ENCODE measurements at places on chromosomes 2 and 18.

GRCh38 chr2:65501074-65501473, 68.7 kb upstream of the SPRED2 start:
- no peak for DNase-seq

- no peak for DNase-seq
These were observed 62.1 kb upstream of the XDH start for GRCh38 chr2:31476511-31477180.

GRCh38 chr18:40006634-40007033, 1948.4 kb upstream of the PIK3C3 start:
- no peak for DNase-seq

GRCh38 chr2:241730671-241731293, 3.6 kb upstream of the D2HGDH start:
- DNase-seq: no peak

DNA sequence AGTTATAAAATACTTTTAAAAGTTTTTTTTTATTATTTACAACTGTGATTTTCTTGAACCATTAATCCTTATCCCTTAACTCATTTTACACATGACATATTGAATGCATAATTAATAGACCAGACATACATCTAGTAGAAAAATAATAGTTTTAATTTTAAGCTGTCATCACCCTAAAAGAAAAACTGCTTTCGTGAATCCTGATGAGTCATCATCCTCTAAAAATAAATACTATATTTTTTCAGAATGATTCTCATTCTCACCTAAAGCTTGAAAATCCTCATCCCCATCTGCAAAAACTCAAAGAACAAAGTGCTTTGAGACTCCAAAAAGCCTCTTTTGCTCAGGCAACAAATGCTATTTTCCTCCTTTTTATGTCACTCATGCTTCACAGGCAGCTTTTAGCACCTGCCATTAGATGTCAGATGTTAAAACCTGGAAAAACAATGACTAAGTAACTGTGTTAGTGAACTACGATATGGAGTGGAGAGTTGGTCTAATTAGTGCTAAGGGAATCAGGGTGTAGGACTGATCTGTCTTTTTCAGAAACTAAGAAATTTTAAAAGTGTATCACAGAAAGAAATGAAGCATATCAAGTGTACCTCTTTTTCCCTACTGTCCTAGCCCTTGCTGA, 297.6 kb downstream of the TMX3 start:
- DNase-seq: no peak

DNA sequence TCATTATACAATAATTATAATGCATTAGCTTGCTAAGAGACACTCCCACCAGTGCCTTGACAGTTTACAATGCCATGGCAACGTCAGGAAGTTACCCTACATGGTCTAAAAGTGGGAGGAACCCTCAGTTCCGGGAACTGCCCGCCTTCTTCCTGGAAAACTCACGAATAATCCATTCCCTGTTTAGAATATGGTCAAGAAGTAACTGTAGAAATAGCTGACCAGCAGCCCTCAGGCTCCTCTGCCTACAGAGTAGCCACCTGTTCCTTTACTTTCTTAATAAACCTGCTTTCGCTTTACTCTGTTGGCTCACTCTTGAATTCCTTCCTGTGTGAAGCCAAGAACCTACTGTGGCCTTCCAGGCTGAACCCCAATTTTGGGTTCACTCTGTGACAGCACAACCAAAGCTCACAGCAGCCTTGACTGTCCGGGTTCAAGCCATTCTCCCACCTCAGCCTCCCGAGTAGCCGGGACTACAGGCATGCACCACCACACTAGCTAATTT, 20.0 kb upstream of the PTPN2 start:
- no peak for DNase-seq

DNA sequence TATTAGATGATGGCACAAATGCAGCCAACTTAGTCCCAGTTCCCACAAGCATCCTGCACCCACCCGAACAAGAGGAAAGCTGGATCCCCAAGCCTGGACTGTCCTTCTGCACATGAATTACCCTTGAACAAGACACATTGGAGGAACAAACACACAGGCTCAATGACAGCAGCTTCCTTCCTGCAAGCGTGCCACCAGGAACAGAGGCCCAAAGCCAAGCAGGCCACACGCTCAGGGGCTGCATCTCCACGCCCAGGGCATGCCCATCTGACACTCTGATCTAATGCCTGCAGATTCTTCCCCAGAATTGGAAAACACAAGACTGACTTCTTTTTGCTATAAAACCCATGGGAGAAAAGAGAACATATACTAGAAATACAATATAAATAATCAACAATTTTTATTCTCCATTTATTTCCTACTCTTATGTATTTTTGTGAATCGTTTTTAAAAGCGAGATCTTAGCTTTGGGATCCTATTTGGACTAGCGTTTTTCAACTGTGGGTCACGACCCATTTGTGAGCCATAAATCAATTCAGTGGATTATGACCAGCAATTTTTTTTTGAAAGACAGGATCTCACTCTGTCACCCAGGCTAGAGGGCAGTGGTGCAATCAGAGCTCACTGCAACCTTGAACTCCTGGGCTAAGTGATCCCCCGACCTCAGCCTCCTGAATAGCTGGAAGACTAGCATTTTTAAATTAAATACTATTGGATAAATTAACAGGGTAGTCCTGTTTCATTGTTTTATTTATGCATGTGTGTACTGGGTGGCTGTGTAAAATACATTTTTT, 34.4 kb downstream of the PSTPIP2 start:
- no peak for DNase-seq

- no peak for DNase-seq
These were observed 124.8 kb upstream of the XPO1 start for GRCh38 chr2:61662990-61663389.

DNA sequence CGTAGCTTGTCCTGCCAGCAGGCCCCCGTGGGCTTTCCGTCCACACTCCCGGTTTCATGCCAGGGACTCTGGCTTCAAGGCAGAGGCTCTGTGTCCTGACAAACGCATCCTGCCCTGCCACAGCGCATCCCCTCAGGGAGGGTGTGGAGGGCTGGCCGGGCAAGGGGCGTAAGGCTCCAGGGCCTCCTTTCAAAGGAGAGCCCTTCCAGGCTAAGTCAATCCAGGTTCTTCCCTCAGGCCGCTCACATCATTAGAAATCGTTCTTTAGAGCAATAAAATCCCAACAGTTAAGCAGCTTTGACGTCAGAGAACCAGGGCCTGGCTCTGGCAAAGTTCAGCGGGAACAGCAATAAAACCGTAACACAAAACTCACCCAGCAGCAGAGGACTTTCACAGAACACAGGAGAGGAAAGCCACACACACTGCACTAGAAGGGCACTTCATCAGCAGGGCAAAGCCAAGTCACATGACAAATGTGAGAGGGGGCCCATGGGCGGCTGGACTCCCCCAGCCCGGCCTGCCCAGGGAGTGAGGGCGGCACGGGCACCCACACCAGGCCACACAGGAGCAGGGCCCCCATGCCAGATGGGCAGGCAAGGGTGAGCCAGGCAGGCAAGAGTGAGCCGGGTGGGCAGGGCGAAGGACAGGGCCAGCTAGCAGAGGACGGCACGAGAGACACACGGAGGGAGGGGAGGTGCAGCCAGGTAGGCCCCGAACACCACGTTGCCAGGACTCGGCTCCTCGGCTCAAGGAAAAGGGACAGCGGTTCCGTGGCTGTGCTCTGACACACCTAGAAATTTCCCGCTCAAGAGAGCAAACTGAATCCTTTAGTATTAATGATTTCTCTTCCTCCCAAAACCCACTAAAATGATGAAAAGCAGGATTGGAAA, 52.0 kb downstream of the HDAC4 start:
- no peak for DNase-seq

DNA sequence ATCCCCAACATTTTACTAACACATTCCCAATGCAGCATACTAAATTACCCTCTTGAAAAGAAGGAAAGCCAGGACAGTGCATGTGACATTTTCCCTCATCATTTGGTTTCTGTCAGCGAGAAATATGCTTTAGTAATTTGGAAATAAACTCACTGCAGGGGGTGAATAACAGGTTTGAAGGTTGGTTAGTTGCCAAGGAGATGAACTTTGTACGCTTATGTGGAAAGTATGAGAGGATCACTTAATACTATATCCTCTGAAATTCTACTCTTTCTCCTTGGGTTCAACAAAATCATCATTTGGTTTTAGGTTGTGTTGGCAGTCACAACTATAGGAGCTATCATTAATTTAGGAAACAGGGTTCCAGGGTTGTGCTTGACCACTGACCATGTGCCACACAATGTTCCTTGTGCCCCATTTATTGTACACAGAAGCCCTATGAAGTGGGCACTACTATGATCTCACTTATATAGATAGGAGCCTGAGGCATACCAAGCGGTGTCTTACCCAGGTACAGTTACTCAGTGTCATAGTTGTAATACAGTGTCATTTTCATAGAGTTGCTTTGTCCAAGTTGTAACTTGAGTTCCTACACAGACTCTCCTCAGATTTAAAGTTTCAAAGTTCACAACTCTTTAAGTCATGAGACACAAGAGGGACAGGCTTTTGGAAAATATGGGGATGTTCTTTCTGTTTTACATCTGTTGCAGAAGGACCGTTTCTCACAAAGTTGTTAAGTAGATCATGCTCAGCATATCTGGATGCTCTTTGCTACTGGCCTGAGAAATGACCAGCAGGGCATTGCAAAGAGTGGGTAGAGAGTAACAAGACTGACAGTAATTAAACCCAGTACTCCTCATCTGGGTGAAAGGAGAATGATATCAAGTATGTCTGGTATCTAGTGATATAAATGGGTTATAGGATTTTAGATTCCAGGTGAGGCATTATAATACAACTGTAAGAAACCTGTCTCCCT, 91.8 kb downstream of the MAP4K4 start:
- DNase-seq: no peak

GRCh38 chr2:29819570-29819969, 101.8 kb downstream of the ALK start:
- no peak for DNase-seq

DNA sequence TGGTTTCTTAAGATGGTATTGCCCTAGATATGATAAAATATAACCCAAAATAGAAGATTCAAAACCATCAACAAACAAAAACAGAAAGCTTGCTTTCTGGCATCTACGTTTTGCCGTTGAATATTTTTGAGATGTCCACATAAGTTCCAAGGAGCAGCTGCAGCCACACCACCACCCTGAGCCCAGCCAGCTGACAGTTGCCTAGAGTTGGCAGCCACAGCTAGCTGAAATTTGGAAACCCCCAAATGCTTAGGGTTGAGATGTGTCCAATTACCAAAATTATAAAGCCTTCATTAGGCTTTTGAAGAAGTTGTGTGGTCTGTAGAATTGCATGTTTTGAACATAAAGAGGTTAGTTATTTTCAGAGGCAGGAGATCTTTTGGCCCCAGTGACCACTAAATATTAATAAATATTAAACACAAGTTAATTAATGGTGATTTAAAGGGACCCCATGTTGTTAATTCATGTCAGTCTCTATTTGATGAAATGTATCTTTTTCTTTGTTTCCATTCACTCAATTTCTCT, 118.1 kb upstream of the DTNA start:
- DNase-seq: no peak
